Brain microvascular endothelial cell (primary cell): ENCODE measurements at places on chromosomes 13 and 19.

GRCh38 chr13:110216398-110217041, 90.4 kb downstream of the COL4A1 start:
- peak; percentile 92 for DNase-seq

DNA sequence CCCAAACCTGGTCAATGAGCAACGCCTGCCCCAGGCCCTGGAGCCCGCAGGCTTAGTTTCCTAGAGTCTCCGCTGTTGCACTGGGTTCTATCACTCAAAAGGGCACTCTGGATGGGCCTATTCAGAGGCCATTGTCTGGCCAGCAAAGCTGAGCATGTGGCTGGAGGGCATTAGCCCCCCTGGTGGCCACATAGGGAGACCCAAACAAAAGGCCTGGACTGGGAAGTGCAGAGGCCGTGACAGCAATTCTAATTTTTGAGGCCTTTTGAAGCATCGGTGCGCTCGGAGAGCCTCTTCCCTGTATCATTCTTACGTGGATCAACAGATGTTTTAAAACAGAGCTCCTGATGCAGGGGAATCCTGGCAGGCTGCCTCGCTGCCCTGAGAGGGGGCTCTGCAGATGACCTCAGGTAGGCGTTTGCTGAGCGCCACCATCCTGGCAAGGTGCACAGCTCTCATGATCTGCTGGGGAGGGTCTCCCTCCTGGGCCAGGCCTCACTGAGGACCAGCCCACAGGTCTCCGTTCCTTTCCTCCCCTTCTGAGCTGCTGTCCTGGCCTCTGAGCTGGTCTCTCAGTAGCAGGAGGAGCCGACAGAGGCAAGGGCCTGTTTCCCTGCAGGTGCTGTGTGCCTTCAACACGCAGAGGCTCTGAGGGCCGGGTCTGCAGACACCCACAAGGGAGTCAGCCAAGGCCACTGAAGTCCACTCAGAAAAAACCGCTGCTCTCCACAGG, 190.5 kb downstream of the URI1 start:
- no peak for DNase-seq

DNA sequence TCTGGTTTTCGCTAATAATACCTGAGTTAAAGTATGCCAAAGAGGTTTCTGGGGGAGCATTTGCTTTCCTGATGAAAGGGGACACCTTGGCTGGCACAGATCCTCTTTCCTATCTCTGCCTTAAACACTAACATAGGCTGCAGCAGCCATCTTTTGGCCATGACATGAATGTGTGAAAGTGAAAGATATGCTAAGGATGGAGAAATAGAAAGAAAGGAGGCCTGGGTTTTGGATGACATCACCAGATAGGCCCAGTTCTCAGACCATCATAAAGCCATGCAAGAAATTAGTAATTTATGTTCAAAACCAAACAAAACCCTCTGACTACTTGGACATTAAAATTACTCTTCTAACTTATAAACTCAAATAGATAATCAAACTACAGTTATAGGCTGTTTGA, 279.7 kb downstream of the COG6 start:
- no peak for DNase-seq

DNA sequence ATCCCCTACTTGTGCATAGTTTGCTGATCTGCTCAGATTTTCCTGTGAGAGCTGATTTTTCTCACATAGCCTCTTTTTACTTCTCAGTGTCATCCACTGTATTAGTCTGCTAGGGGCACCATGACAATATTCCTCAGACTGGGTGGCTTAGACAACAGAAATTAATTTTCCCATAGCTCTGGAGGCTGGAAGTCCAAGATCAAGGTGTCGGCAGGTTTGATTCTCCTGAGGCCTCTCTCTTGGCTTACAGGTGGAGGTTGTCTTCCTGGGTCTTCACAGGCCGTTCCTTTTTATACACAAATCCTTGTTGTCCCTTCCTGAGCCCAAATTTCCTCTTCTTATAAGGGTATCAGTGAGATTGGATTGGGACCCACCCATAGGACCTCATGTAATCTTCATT, 9.2 kb downstream of the LRCH1 start:
- no peak for DNase-seq

- DNase-seq: no peak
Observed at GRCh38 chr19:15280048-15280725, 47.9 kb upstream of the EPHX3 start.

- DNase-seq: no peak
Observed at GRCh38 chr19:8902520-8902919, 70.3 kb downstream of the MBD3L1 start.

DNA sequence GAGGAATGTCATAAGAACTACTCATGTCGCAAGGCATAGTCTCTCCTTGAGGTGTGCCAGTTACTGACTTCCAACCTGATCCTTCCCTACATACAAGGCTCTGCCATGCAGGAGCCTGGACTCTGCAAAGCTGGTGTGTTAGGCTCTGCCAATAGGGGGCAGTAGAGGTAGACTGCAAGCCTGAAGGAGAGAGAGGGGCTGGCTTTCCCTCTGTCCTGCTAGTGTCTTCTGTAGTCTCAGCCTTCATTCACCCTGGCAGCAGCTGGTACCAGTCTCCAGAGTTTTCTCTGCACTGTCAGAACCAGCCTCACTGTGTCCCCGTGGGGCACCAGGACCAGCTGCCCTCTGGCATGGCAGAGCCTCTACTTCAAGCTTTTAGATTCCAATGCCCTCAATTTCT, 14.5 kb downstream of the SHISA2 start:
- no peak for DNase-seq

- peak; percentile 39 for DNase-seq
Observed at GRCh38 chr19:48391100-48392005, at the start of gene KDELR1. TSS of gene KDELR1 (minus strand) at chr19:48391551. CDS start at chr19:48391358, 193 bp downstream.

DNA sequence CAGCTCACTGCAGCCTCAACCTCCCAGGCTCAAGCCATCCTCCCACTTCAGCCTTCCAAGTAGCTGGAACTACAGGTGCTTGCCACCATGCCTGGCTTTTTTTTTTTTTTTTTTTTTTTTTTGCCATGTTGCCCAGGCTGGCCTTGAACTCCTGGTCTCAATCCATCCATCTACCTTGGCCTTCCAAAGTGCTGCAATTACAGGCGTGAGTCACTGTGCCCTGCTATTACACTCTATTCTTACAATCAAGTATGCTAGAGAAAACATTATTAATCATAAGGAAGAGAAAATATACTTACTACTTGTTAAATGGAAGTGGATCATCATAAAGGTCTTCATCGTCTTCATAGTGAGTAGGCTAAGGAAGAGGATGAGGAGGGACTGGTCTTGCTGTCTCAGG, 93.3 kb upstream of the DOCK9 start:
- no peak for DNase-seq
